SK-MEL-5 (cell line): ENCODE measurements at places on chromosomes 3 and 15.

GRCh38 chr15:101641129-101641764 lies 10.9 kb downstream of the TM2D3 start:
- DNase-seq: peak; percentile 72

GRCh38 chr3:42600958-42601675 lies 631 bp downstream of the NKTR start:
- DNase-seq: peak; percentile 65

DNA sequence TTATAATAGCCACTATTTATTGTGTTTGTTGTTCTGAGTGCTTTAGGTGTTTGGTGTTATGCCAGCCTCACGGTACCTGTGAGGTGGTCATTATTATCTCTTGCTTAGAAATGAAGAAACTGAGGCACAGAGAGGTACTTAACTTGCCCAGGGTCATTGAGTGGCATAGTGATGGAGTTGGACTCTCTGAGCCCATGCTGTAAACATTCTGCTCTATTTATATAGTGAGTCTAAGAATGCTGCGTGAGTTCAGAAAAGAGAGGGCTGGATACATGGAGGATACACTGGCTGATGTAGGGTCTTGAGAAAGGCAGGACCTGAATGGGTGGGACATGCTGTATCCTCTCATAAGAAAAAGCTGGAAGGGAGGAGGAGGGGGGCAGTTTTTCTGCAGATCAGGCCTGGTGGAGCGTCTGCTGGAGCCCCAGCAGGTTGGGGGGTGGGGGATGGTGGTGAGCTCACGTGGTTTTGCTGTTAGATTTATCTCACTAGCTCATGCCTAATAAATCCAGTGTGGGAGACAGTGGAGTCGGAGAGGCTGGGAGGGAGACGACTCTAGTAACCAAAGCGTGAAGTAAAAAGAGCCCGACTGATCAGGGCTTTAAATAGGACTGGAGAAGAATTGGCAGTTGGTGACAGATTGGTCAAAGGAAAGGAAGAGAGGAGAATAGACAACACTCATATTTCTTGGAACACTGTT lies 16.0 kb downstream of the MED12L start:
- DNase-seq: no peak

- DNase-seq: no peak
These were observed 127.6 kb upstream of the MEF2A start for GRCh38 chr15:99438224-99438585.
